Fibroblast of lung (primary cell): ENCODE measurements at places on chromosomes 4 and X. TPM values are rescaled to one million over a fixed set of nuclear protein-coding genes. Genes with fewer than 3 reads are reported as not detected.
A peak's percentile ranks its signal among the peaks of the same experiment; 100 is the strongest.

DNA sequence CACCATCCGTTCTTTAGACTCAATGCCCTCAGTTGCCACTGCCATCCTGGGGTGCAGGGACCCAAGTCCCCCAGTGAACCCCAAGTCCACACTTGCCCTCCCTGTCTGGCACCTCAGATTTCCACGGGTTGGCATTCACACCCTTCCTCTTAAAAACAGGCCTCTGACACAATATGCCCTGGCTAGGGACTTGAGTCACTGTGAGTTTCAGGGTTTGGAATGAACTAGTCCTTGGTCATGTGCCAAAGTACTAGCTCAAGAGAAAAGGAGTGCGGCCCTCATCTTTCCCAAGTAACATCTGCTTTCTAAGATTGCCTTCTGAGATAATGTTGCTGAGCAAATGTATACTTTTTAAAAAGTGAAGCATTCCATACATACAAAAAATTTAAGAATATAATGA, 134.0 kb downstream of the MID1 start:
- peak overlapping the region; percentile 8 for H3K27ac ChIP-seq
- no peaks in the 10 kb centered on the region for H3K36me3 ChIP-seq
- H3K27me3 ChIP-seq: no peaks in the 10 kb centered on the region
- peaks cover 2% of the 10 kb centered on the region for H3K4me1 ChIP-seq
- peak; percentile 47 for DNase-seq
- H3K4me3 ChIP-seq: no peak overlapping the region

GRCh38 chr4:40940317-40940741, 190.6 kb downstream of the NSUN7 start:
- H3K36me3 ChIP-seq: no peaks in the 10 kb centered on the region
- H3K4me1 ChIP-seq: no peaks in the 10 kb centered on the region
- H3K4me3 ChIP-seq: no peak overlapping the region
- no peak overlapping the region for H3K27ac ChIP-seq
- H3K27me3 ChIP-seq: no peaks in the 10 kb centered on the region

DNA sequence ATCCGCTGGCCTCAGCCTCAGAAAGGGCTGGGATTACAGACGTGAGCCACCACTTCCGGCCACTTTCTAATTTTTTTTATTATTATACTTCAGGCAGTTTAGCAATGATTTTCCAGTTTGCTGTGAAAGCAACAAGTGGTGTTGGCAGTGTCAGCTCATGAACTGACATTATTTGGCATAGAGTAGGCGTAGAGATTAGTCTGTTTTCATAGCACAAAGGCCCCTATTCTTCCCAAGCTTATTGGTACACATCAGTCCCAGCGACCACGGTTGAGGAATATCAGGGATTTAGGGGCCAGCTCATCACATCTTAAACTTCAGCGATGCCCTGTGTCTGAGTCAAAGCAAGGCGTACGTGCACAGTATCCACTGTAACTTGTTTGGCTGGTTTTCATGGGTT, 53.0 kb upstream of the RASSF6 start:
- no peak overlapping the region for H3K27ac ChIP-seq
- DNase-seq: no peak
- H3K36me3 ChIP-seq: no peaks in the 10 kb centered on the region
- H3K4me3 ChIP-seq: no peak overlapping the region
- no peaks in the 10 kb centered on the region for H3K27me3 ChIP-seq

- H3K27ac ChIP-seq: no peak within 1 kb of the TSS
- H3K36me3 ChIP-seq: no peaks in the 10 kb centered on the region
- no peaks in the 10 kb centered on the region for H3K27me3 ChIP-seq
- no peaks in the 10 kb centered on the region for H3K4me1 ChIP-seq
- H3K4me3 ChIP-seq: peak within 1 kb of the TSS; percentile 64
Measured at GRCh38 chrX:101078716-101079598, at the start of gene TMEM35A. TSS of gene TMEM35A (plus strand) at chrX:101078879. CDS start at chrX:101079003, 124 bp downstream.

GRCh38 chr4:62232814-62233213, 1032.7 kb downstream of the ADGRL3 start:
- H3K4me3 ChIP-seq: no peak overlapping the region
- no peaks in the 10 kb centered on the region for H3K27me3 ChIP-seq
- DNase-seq: no peak
- H3K27ac ChIP-seq: no peak overlapping the region
- H3K36me3 ChIP-seq: no peaks in the 10 kb centered on the region

- no peaks in the 10 kb centered on the region for H3K36me3 ChIP-seq
- peak overlapping the region; percentile 65 for H3K27ac ChIP-seq
- DNase-seq: no peak
Measured at GRCh38 chrX:131778269-131779218, 234.7 kb downstream of the OR13H1 start.

GRCh38 chr4:72376901-72377300, 192.1 kb downstream of the ADAMTS3 start:
- no peak for DNase-seq
- H3K4me3 ChIP-seq: no peak overlapping the region
- H3K27ac ChIP-seq: no peak overlapping the region
- no peaks in the 10 kb centered on the region for H3K36me3 ChIP-seq
- no peaks in the 10 kb centered on the region for H3K27me3 ChIP-seq
- peaks cover 7% of the 10 kb centered on the region for H3K4me1 ChIP-seq

- peak; percentile 98 for DNase-seq
- peak within 1 kb of the TSS; percentile 81 for H3K27ac ChIP-seq
- no peaks in the 10 kb centered on the region for H3K27me3 ChIP-seq
- no peaks in the 10 kb centered on the region for H3K4me1 ChIP-seq
- H3K36me3 ChIP-seq: peaks cover 2% of the 10 kb centered on the region
Measured at GRCh38 chr4:70721747-70722146, at the start of gene RUFY3. TSS of gene RUFY3 (plus strand) at chr4:70721964. CDS start at chr4:70722574, 610 bp downstream.

DNA sequence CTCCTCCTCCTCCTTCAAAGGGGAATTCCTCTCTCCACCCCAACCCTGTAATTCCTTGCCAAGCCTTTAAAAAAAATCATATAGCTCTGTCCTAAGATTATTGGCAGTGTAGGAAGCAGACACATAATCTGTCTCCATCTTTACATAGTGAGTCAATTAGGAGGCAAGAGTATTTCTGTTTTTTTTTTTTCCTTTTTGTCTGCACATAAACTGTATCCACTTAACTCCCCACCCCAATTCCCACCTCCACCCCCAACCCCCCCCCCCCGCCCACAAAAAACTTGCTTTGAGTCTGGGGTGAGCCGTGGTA, 182.5 kb downstream of the RASL11B start:
- no peaks in the 10 kb centered on the region for H3K36me3 ChIP-seq
- DNase-seq: no peak
- peaks cover 3% of the 10 kb centered on the region for H3K4me1 ChIP-seq
- H3K27ac ChIP-seq: no peak overlapping the region

DNA sequence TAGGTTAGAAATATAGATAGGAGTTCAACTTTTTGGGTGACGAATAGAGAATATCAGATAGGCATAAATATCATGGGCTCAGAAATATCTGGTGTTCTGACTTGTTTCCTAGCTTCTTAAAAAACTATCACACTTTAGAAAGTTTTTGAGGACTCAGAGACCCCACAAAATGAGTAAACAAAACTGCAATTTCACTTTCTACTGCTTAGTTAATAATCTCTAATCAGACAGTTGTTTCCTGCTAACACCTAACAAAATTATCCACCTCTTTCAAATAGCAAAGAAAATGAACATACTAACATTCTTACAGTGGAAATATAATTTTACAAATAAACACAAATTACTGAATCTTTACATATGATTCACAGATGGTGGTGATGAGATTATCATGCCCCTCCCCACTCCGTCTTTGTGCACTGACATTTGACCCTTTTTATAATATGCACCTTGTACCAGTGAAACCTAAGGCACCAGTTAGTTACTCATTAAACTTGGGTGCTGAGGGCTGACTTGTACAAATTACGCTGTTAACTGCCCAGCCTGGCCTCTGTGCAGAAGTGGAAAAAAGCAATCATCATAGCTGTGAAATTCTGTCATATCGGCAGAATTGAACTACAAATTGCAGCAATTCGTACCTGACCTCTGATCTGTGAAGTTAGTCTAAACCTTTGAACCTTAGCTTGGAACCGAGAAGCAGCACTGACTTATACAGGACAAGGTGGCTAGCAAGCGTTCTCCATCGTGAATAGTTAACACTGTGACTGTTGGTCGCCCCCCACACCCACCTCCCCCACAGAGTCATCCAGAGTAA, 138.7 kb downstream of the CHRNA9 start:
- H3K27ac ChIP-seq: no peak overlapping the region
- no peaks in the 10 kb centered on the region for H3K27me3 ChIP-seq
- DNase-seq: no peak
- H3K4me1 ChIP-seq: no peaks in the 10 kb centered on the region
- no peak overlapping the region for H3K4me3 ChIP-seq

GRCh38 chr4:107243141-107243781, 207.1 kb upstream of the DKK2 start:
- H3K36me3 ChIP-seq: no peaks in the 10 kb centered on the region
- H3K4me3 ChIP-seq: no peak overlapping the region
- DNase-seq: no peak
- no peaks in the 10 kb centered on the region for H3K27me3 ChIP-seq

GRCh38 chr4:25638221-25638601, 17.4 kb upstream of the SLC34A2 start:
- no peak overlapping the region for H3K27ac ChIP-seq
- no peak overlapping the region for H3K4me3 ChIP-seq
- H3K36me3 ChIP-seq: no peaks in the 10 kb centered on the region

GRCh38 chr4:26206999-26207398, 113.8 kb upstream of the RBPJ start:
- no peaks in the 10 kb centered on the region for H3K27me3 ChIP-seq
- peaks cover 10% of the 10 kb centered on the region for H3K4me1 ChIP-seq
- H3K36me3 ChIP-seq: no peaks in the 10 kb centered on the region

Gene ADH7
- 0.17 TPM in 1 of 2 replicates, not detected in the other for total RNA-seq

Gene CT45A3
- not detected in 2 replicates for total RNA-seq

Gene SLITRK4
- total RNA-seq: under 0.01 and 0.99 TPM in 2 replicates

Gene LAP3
- total RNA-seq: 116 and 129 TPM in 2 replicates

Gene SMIM43
- total RNA-seq: 0.26 and 0.83 TPM in 2 replicates
